ENCODE measurements at places on chromosomes 11 and 22.

DNA sequence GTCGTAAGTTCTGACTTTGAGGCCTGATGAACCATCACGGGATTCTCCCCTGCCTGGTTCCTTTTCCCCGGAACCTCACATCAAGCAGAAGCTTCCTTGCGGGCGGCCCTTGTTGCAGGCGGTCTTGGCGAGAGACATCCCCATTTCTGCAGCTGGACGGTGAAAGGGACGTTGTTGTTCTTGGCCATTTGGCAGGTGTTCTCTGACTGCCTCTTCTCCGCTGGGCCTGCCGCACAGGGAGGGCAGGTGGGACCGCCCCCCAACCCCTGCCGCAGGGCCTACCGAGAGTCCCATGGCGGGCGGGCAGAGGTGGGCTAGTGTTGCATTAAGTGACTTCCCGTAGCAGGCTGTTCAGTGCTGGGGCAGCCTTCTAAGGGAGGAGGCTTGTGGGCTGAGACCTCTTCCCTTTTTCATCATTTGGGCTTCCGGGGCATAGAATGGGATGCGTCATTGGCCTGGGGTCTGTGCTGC, 26.9 kb upstream of the GRAMD4 start:
- no peak for DNase-seq

GRCh38 chr11:60810569-60810968, 25.4 kb downstream of the MS4A10 start:
- no peak for DNase-seq

- DNase-seq, result no peak
These were observed 356.9 kb upstream of the CCDC90B start for GRCh38 chr11:83643115-83643514.

DNA sequence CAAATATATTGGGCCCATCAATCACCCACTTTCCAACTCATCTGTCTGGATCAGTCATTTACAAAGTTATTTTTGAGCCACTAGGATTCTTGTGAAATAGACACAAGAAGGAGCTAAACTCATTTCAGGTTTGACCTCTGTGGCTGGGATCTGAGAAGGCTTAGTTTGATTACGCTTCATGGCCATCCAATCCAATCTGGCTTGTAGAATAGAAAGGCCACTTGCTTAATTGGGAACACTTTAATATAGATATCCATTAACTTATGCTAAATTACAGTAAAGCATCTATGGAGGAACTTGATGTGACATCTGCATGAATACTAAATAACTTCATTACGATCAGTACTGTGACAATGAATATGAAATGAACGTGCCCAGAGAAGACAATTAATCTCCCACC, 284.2 kb downstream of the ST3GAL4 start:
- no peak for DNase-seq

DNA sequence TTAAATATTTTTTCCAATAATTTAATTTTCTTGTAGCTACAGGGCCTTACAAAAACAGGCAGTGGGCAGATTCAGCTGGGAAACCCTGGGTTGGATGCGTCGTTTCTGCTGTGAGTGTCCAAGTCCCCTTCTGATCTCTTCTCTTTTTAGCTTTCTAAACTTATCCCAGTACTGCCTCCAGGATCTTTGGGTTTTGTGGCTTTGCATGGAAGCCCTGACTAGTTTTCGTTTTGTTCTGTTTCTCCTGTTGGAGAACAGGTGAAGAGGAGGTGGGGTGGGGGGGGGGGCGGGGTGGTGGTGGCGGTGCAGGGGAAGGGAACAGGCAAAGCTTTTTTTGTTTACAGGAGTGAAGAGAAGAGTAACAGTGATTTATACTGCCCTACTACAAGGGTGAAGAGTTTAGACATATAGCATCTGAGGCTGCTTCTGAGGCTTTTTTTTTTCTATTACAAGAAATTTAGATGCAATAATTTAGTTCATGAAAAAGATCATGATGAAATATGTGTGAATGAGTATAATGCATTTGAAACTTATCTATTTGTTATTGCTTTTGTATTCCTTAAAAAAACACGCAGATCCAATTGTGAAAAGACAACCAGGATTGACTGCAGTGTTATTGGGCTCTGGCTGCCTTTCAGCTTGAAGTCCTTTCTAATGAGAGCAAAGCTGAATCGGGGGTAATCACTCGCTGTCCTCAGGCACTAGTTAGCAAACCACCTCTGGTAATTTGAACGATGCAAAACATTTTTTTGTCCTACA, 142.9 kb downstream of the NCAM1 start:
- no peak for DNase-seq

GRCh38 chr11:6559369-6559768, 44.0 kb downstream of the RRP8 start:
- DNase-seq, result no peak

DNA sequence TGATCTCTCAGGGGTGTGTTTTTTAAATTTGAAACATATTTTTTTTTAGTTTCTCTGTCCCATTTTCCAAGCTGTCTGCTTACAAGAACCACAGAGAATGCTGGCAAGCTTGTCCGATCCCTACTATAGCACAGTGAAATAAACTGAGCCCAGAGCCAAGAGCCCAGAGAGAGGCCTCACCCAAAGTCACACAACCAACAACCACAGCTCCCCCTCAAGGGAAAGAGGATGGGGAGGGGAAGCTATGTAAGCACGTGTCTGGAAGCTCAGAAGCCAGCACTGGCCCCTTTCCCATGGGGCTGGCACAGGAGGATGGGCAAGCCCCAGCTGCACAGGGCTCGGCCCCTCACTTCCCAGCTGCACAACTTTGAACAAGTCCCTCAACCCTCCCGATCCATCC, 3.2 kb upstream of the SART1 start:
- DNase-seq, result no peak

- no peak for DNase-seq
These were observed 658 bp downstream of the ACY3 start for GRCh38 chr11:67649634-67650510.

DNA sequence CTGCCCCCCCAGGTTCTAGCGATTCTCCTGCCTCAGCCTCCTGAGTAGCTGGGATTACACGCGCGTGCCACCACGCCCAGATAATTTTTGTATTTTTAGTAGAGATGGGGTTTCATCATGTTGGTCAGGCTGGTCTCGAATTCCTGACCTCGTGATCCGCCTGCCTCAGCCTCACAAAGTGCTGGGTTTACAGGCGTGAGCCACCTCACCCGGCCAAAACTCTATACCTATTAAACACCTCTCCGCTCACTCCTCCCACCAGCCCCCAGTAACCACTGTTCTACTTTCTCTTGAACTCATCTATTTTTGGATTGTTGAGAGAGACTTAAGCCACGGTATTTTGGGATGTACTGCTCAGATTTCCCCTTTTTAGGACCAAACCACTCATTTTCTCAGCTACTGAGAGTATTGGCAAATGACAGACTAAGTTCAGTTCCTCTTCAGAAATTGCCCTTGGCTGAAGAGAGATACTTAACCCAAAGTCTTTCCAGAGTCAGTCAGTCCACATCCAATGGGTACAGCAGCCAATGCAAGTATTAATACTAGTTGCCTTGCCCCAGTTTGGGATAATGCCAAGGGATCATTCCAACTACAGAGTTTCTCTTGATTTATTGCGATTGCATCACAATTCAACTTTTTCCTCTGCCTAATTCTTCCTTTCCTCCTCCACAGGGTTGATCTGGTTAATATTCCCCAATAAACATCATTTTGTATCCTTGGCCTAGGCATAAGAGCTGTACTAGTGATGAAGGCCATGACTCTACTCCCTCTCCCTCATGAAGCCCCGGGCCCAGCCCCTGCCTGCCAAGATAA, 36.8 kb upstream of the CSTF3 start:
- no peak for DNase-seq

DNA sequence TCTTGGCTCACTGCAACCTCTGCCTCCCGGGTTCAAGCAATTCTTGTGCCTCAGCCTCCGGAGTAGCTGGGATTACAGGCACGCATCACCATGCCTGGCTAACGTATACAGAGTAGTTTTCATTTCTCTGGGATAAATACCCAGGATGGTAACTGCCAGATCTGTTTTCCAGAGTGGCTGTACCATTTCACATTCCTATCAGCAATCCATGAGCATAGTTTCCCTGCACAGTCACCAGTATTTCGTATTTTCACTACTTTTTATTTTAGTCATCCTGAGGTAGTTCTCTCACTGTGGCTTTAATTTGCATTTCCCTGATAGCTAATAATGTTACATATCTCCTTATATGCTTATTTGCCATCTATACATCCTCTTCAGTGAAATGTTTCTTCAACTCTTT, 11.0 kb upstream of the SCARF2 start:
- no peak for DNase-seq

DNA sequence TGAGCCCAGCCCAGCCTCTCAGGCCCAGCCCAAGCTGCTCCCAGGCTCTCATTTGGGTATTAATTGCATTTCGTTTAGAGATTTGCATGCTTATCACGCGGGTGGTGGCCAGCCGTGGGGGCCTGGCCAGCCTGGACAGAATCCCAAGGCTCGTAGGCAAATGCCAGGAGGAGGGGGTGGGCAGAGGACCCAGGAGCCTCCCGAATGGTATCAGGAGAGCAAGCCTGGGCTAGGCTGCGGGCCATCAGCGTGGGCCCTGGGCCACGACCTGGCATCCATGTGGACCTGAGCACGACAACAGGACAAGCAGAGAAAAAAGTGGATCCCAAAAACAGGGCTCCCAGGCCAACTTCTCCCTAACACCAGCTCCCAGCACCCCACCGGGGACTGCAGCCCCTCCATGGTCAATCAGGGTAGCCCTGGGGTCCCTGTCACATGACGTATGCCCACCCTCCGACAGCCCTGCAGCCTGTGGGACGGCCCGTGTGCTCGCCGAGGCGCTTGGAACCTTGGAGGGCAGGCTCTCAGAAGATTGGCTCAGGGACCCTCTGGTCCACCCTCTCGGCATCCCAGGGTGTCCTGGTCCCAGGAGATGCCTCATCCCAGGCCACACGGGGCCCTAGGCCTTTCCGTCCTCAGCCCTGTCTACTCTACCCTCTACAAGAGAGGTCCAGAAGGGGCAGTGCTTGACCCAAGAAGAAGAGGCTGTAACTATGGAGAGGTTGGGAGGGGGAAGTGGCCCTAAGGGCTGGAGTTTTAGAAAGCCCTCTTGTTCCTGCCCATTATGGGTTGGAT, 8.8 kb downstream of the ASCL2 start:
- no peak for DNase-seq

- no peak for DNase-seq
These were observed 1313.6 kb downstream of the TBC1D22A start for GRCh38 chr22:48076008-48076407.

DNA sequence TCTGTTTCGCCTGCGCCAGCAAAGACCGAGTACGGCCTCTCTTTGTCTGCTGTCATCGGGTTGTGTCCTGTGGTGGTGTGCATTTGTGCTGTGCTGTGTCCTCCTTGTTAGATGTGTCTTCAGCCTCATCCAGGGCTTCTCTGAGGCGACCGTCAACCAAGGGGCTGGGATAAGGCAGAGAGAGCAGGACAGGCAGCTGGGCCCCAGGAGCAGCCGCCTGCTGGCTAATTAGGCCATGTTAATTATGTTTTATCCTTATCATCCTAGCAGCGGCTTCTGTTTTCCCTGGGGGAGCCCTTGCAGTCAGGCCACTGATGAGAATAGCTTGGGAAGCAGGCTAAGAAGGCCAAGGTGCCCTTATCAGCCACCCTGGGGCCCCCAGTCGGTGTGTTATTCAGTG, 40.7 kb upstream of the TTC12 start:
- no peak for DNase-seq

GRCh38 chr11:130652671-130653335, 204.4 kb downstream of the ADAMTS15 start:
- peak; percentile 95 for DNase-seq

DNA sequence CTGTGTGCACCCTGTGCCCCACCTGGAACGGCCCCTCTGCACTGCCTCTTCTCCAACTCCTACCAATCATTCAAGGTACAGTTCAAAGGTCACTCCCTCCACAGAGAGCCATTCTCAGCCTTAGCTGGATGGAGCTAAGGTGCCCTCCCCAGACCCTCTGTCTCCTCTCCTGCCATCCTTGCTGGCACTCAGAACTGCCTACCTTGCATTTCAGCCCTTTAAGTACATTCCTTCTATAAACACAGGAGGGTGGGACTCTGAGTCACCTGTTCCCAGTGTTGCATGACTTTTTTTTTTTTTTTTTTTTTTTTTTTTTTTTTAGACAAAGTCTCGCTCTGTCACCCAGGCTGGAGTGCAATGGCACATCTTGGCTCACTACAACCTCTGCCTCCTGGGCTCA, 8.6 kb downstream of the TTLL1 start:
- DNase-seq, result peak; percentile 27

DNA sequence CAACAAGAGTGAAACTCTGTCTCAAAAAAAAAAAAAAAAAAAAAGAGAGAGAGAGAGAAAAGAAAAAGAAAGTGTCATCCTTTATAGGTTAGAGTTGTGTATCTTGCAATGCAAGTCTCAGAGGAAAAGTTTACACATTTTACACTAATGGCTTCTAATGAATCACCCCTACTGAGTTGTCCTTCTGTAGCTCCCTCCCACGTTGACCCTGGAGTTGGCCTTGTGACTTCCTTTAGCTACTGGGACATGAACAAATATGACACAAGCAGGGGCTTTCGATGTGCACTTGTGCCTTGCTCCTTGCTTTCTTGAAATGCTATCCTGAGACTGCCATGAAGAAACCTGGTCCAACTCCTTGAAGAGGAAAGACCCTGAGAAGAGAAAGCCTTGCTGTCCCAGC, 2.4 kb upstream of the SMCO4 start:
- no peak for DNase-seq

DNA sequence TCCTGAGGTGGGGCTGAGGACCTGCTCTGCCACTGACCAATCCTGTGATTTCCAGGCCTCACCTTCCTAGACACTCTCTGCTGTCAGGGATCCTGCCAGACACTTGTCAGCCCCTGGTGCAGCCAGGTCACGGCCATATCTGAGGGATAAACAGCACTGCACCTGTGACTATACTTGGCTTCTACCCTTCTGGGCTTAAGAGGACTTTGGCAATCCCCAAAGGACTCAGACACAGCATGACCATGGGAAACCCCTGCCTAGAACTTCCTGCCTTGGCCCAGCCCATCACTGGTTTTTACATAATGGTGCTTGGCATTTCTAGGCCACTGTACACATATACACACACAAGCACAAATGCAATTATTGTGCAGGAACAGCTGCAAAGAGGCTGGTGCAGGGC, 11.6 kb upstream of the OLFML1 start:
- no peak for DNase-seq

- DNase-seq, result no peak
These were observed 42.3 kb upstream of the NFRKB start for GRCh38 chr11:129937592-129938238.

GRCh38 chr22:19576460-19577421, 52.5 kb upstream of the CLDN5 start:
- DNase-seq, result peak; percentile 73

DNA sequence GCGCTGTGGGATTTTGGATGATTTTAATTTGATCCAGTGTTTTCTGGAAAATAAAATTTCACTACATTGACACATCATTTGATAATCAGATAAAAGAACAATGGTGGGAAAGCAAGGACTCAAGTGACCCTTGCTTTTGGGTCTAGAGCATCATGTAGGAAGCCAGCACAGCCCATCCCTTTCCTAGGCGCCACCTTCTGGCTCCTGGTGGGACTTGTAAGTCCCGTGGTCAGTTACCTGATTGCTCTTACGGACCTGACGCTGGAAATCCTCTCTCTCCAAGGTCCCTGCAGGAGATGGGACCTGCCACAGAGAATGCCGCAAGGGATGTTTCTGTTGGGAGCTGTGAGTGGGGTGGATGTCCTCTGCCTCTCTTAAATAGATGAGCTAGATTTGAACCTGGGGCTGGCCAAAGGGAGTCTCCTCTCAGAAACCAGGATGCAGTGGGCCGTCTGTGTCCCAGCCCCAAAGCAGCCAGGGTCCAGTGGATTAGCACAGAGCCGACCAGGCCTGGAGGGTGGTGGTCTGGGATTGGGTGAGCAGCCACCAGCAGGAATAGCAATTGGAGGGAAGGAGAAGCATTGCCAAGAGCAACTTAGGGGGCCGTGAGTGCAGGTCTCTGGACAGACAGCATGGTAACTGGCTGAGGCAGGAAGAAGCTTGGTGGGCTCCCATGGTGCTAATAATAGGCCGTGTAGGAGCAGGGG, 21.7 kb downstream of the TIMP3 start:
- DNase-seq, result peak; percentile 57
